NCI-H748 treated with DMSO at 0.1 percent for 48 hours (cell line): ENCODE measurements at places on chromosomes 4 and X.

- DNase-seq: no peak
Measured at GRCh38 chr4:11131491-11131890, 297.2 kb downstream of the HS3ST1 start.

DNA sequence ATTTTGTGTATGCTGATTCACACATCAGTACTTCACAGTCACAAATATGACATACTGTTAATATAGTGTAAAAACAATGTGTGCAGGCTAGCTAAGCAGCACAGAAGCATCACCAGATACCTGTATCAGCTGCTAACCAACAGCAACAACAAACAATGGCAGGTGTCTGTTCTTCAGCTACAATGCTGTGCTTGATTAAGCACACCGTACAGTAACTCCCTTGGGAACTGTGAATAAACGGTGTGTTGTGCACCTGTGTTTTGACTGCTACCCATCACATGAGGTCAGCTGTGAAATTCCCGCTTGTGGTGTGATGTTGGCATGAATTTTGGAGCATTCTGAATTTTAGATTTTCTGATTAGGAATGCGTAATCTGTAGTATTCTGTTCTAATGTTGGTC lies 379.7 kb upstream of the FAT1 start:
- peak; percentile 50 for DNase-seq

DNA sequence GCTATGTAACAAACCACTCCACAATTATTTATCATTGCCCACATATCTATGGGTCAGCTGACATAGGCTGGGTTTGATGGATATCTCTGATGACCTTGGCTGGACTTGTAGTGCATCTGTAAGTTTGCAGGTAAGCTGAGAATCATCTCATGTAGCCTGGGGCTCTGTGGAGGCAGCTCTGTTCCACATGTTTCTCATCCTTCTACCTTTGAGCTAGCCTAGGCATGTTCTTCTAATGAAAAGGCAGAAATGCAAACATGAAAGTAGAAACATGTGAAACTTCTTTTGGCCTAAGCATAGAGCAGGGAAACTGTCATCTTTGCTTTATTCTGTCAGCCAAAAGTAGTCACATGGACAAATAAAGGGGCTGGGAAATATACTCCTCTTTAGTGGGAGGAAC lies 18.2 kb downstream of the MRPL1 start:
- no peak for DNase-seq

DNA sequence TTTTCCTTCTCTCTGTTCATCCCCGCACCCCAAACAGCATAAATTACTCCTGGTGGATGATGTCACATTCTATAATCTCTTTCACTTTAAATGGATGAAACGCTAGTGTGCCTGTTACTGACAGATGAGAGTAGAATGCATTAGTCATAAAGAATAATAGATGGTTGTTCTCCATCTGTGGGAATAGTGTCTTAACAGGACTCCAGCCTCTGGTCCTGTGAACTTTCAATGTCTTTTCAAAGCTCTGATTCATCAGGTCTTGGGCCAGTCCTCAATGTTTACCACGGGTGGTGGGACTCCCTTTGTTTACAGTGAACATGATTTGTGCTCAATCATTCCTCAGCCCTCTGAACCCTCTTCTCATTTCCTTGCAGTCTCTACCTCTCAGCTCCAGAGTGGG lies 182.6 kb downstream of the GABRB1 start:
- DNase-seq: no peak

- no peak for DNase-seq
Measured at GRCh38 chrX:17405225-17405969, 30.4 kb downstream of the NHS start.

- DNase-seq: no peak
Measured at GRCh38 chr4:168337550-168337940, 19.0 kb upstream of the DDX60 start.

DNA sequence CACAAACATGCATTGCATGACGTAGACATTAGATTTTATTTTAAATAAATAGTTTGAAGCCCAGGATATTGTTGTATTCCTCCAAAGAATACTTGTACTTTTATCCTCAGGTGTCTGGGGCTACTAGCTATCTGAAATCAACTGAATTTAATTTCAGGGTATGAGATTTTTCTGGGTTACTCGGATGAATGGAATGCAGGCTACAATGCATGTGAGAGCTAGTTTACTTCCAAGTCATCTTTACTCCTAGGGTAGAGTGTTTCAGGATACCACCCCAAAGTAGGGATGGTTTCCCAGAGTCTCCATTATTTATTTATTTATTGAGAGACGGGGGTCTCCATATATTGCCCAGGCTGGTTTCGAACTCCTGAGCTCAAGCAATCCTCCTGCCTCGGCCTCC lies 66.4 kb downstream of the HPRT1 start:
- no peak for DNase-seq

DNA sequence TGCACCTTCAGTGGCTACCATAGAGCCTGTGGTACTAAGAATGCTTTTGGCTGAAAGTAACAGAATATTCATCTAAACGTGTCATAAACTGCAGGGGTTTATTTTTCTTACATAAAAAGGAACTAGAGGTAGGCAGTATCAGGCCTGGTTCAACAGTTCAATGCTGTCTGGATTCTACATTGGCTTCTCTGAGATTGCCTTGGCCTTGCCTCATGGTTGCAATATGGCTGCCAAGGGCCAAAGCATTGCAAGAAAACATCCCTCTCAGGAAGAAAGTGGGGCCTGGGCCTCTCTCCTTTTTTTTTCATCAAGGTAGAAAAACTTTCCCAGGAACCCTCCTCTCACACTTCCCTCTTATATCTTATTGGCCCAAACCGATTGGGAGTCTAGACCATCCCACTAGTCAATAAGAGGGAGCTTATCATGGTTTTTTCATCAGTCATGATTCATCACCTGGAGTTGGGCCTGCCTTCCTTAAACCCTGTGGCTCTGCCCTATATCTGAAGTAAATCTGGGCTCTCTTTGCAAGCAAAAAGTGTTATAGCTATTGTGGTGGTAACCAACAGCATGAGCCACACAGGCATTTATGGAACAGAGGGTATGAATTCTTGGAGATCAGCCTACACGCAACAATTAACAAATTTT lies 1.8 kb upstream of the DOCK11 start:
- DNase-seq: no peak

DNA sequence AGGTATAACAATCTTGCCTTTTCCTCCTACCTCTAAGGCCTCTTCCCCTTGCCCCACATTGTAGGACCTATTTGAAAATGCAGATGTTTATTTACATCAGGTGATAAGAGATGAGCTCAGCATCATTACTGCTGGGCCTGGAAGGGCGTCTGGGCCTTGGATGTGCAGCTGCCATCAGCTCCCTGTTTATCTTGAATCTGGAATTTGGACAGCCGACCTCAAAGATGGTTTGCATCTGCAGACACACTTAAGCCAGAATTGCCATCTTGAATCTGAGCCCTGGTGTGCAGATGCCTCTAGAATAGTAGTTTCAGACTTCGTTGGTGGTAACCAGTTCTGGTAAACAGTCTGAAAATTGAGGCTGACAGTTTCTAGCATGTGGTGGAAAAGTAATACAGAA lies 59.0 kb downstream of the FAM193A start:
- no peak for DNase-seq

- no peak for DNase-seq
Measured at GRCh38 chr4:73669410-73670183, 49.4 kb upstream of the RASSF6 start.

DNA sequence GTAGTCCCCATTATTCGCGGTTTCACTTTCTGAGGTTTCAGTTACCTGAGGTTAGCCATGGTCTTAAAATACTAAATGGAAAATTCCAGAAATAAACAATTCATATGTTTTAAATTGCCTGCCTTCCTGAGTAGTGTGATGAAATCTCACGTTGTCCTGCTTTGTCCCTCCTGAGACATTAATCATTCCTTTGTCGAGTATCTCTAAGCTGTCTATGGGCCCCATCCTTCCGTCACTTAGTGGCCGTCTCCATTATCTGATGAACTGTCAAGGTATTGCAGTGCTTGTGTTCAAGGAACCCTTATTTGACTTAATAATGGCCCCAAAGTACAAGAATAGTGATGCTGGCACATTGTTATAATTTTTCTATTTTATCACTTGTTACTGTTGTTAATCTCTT lies 94.8 kb downstream of the ADGRL3 start:
- DNase-seq: no peak

DNA sequence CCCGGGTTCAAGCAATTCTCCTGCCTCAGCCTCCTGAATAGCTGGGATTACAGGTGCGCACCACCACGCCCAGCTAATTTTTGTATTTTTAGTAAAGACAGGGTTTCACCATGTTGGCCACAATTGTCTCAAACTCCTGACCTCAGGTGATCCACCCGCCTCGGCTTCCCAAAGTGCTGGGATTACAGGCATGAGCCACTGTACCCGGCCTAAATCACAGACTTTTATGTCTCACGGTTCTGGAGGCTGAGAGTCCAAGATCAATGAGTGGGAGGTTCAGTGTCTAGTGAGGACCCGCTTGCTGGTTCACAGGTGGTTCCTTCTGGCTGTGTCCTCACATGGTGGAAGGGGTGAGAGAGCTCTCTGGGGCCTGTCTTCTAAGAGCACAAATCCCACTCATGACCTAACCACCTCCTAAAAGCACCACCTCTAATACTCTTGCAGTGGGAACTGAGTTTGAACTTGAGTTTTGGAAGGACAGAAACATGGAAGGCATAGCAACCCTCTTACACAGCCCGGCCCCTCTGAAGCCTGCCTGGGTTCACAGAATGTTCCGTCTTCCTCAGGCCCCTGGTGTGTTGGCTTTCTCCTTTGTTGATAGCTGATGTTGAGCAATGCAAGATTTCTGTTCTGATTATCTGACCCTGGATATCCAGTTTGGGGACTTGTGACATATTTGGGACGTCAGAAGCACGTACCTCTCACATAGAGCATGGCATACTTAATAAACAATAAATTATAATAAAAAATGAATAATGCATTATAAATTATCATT lies 1.9 kb upstream of the AKAP17A start:
- no peak for DNase-seq
